Fibroblast of skin of left biceps (primary cell): ENCODE measurements at places on chromosomes 2 and 18.

DNA sequence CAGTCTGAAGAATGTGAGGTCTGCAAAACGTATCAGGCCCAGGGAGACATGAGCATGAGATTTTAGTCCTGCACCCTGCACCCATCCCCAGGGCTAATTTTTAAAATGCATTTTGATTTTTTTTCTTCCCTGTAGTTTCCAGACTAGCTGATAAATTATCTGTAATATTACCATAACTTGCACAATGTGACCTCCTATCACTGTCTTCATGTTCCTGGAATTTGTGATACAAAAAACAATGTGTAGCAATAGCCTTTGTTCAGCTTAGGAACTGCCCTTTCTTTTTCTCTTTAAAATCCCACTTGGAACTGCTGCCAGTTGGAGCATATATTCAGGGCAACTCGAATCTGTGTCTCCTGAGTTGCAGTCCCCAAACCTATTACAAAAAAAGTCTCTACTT, 222.8 kb upstream of the HS6ST1 start:
- DNase-seq: no peak

- no peak for DNase-seq
Measured at GRCh38 chr2:235844561-235844960, 323.6 kb downstream of the GBX2 start.

GRCh38 chr2:169715379-169716237, 18.0 kb upstream of the KLHL23 start:
- no peak for DNase-seq

GRCh38 chr2:59296279-59296678, 1055.2 kb upstream of the FANCL start:
- no peak for DNase-seq

GRCh38 chr2:223954401-223954800, 2.9 kb upstream of the MRPL44 start:
- peak; percentile 66 for DNase-seq

DNA sequence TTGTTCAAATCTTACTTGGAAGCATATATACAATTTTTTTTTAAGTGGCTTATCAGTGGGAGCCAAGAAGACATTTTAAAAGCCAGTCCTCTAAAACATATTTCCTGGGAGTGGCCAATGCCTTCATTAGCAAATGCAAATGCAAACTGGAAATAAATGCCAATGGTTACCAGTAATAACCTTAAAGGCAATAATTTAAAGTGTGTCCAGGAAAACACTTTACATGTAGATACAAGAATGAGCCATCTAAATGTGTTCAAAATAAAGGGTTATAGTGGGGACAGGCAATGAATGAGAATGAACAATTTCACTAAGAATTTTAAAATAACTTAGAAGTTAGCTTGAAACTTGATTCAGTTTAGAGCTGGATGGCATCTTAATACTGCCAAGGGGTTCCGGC, 64.2 kb downstream of the FARSB start:
- DNase-seq: no peak

DNA sequence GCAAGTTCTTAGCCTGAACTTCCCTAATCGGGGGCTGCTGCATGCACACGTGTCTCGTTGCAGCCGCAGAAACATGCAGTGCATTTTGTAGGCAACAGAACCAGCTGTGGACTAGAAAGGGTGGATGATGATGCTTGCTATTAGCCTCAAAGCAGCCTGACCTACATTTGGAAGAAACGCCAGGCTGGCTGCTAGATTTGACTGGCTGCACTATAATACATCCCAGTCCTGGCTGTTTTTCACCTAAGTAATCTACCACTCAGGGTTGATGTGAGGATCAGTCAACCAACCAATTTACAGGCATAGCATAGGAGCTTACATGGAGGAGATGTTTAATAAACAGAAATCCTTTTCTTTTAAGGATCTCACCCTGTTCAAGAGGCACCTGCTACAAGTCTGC, 56.4 kb upstream of the SPP2 start:
- DNase-seq: no peak

GRCh38 chr2:74379851-74380789, at the start of gene DCTN1:
TSS of gene DCTN1 (minus strand) at chr2:74380311. CDS start at chr2:74380037, 274 bp downstream.
- DNase-seq: peak; percentile 18

- no peak for DNase-seq
Measured at GRCh38 chr2:77977471-77978063, 455.4 kb upstream of the LRRTM4 start.

DNA sequence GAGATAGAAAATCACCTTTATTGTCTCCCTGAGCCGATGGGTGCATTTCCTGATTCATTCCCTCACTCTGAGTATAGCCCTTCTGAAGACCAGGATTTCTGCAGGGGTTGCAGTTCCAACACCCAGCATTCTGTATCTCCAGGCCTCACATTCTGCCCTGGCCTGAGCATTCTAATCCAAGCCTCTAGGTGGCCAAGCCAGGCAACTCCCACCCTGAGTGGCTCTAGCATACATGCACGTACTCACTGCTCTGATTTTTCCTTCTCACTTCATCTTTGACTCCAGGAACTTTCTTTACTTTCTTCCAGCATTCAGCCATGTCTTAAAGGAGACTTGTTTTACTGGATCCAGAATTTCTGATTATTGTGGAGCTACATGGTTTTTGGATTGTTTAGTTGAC, 100.7 kb upstream of the STK39 start:
- no peak for DNase-seq

- DNase-seq: no peak
Measured at GRCh38 chr2:113850687-113851086, 39.2 kb upstream of the ACTR3 start.
